T follicular helper cell (primary cell): ENCODE measurements at places on chromosomes 16 and 17.

DNA sequence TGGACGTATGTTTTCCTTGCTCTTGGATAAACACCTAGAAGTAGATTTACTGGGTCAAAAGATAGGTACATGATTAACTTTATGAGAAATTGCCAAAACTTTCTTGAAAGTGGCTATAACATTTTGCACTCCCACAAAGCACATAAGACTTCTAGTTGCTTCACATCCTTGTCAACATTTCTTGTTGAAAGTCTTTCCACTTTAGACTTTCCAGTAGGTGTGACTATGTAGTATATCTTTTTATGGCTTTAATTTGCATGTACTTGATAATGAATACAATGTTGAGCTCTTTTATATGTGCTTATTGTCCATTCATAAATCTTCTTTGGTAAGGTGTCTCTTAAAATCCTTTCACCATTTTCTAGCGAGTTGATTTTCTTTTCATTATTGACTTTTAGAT is 241.2 kb upstream of the RPL38 start:
- DNase-seq = no peak

- DNase-seq = no peak
Measured at GRCh38 chr17:42283241-42284023, 4.9 kb upstream of the STAT5A start.

- DNase-seq = no peak
Measured at GRCh38 chr16:9050102-9050830, 41.2 kb upstream of the HAPSTR1 start.

DNA sequence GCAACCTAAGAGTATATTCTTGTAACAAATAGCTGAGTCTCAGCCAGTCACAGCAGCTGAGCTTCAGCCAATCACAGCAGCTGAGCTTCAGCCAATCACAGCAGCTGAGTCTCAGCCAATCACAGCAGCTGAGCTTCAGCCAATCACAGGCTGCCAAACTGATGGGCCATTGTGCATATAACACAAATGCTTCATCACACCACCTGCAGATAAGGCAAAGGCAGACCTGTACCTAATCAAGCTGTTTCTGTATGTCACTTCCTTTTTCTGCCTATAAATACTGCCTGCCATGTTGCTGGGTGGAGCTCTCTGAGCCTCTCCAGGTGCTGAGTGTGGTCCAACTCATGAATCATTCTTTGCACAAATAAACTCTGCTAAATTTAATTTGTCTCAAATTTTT is 19.9 kb downstream of the MYH13 start:
- no peak for DNase-seq

GRCh38 chr17:81607431-81607830 is 29.5 kb downstream of the NPLOC4 start:
- DNase-seq = no peak

DNA sequence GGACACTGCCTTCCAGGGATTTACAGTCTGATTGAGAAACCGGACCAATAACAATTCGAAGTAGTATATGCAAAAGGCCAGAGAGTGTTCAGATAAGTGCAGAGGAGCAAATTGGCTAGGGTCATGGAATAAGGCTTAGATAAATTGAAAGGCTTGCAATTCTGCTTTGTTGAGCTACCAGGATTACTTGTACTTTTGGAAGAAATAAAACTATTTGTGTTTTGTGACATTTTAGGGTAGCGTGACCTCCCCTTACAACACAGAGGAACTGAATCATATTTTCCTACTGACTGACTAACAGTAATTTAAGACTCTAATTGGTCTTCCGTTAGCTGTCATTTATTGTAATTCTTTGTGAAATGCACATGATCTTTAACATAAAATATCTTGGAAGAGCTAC is 104.7 kb downstream of the PITPNC1 start:
- DNase-seq = no peak

GRCh38 chr17:57868007-57868909 is 18.4 kb upstream of the MRPS23 start:
- DNase-seq = no peak

DNA sequence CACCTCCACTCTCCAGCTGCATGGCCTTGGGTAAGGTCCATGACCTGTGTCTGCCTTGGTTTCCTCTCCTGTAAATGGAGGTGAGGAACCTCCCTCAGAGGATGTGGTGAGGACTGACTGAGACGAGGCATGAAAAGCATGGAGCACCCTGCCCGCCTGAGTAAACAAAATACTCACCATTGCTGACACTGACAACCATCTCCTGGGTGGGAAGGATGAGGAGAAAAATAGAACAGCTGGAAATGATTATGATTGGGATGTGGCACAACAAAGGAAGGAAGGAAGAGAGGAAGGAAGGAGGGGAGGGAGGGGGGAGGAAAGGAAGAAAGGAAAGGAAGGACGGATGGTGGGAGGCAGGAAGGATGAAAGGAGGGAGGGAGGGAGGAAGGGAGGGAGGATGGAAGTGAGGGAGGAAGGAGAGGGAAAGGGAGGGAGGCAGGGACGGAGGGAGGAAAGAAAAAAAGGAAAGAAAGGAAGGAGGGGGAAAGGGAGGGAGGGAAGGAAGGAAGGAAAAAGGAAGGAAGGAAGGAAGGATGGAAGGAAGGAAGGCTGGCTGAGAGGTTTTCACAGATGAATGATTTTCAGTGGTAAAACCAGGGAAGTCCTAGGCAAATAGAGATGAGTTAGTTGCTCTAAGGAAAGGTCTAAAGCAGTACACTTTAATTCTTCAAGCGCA is 276.5 kb upstream of the XYLT1 start:
- DNase-seq = no peak

DNA sequence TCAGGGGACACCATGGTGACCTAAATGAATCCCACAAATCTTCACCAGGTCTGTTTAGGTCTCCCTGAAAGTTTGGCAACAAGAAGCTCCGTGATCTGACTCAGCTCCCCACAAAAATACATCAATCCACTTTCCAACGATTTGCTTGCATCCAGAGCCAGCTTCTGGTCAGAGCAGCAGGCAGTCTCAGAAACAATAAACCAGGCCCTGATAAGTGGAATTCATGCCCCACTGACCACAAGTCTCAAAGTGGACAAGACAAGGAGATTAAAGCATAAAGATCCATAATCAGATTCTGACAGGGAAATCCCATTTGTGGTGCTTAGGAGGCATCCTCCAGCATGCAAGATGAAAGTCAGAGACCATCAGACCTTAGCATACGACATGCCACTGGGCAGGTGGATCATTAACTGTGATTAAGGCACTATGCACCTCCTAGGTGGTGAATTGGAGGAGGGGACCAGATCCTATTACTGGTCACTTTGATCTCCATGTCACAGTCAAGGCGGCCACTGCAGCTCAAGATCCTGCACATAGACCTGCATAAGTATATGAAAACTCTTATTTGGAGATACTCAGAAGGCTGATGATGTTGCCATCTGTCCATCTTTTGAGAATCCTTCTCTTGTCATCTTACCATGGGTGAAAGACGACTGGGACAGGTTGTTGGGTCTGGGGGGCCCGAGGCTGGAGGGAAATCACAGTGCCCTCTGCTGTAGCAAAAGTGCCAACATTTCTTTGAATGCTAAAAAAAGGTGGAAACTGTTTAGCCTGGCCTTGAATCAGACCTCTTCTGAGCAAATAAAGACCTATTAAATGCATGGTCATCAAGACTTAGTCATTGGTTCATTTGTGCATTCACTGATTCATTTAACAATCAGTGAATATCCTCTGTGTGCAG is 309.2 kb upstream of the CCL2 start:
- DNase-seq = no peak

DNA sequence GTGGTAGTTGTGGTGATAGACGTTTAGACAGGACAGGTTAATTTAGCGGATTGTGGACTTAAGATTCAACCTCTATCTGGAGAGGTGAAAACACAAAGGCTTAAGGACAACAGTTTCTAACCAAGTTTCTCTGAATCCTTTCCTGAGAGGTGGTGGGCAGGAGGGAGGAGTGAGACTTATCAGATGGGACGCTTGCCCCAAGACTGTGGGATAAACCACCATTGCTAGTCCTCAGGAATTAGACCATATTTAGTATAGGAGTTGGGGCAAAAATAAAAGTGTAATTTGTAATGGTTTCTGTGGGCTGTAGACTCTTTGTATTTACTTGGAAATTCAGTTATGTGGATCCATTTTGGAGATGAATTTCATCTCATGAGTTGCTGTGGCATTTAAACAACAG is 6.6 kb downstream of the PDP2 start:
- no peak for DNase-seq

- DNase-seq = no peak
Measured at GRCh38 chr17:78307887-78308638, 51.8 kb downstream of the SOCS3 start.

DNA sequence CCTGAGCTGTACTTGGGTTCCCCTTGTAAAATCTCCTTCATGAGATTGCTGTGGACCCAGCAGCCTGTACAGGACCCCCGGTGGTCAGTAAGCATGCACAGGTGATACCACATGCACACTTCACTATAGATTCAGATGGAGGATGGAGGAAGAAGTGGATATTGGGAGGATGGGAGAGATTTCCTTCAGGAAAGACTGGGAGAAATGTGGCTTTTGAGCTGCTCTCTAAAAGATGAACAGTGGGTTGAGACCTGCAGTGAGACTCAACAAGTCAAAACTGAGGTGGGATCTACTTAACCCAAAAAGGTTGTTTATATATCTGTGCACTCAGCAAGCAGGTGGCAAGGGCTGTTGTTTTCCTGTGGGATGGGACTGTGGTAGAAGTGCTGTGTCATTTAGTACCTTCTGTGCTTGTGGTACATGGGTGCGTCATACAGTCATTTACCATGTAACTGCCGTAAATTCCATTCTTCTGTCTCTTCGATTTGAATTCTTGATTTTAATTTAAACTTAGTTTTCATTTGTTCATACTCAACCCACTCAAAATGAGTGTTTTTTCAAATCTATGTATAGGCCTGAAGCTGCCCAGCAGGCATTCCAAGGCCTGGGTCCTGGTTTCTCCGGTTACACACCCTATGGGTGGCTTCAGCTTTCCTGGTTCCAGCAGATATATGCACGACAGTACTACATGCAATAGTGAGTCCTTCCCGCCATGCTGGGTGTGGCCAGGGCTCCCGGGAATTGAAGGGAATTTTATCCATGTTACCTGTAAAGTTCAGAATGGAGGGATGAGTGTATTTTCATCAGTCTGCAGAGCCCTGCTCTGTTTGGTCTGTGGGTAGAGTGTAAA is 6.9 kb downstream of the HERPUD1 start:
- DNase-seq = no peak

GRCh38 chr17:75950421-75950820 is 9.6 kb upstream of the FBF1 start:
- no peak for DNase-seq

DNA sequence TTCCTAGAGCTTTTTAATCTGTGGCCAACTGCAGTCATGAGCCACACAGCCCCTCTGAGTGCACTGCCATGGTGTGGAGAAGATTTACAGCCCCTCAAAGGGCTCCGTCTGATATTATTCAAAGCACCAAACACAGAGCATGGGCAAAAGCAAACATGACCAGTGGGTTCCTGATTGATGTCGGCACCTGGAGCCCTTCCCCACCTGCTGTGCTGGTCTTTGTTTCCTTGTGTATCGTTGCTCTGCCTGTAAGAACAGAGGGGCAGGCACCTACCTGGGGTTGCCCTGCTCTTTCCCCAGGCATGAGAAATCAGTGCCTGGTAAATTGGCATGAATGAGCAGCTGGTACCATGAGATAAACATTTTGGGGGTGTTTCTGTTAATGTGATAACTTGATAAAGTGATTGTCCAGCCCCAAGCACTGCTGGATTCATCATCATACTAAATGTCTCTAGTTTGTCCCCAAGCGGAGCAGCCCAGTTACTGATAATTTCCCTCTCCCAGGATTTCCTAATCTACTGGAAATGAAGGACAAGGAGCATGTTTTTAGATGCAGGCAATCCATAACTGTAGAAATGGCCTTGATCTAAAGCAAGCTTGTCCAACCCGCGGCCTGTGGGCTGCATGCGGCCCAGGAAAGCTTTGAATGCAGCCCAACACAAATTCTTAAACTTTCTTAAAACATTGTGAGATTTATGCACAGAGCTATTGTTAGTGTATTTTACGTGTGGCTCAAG is 5.0 kb upstream of the SPIRE2 start:
- no peak for DNase-seq

DNA sequence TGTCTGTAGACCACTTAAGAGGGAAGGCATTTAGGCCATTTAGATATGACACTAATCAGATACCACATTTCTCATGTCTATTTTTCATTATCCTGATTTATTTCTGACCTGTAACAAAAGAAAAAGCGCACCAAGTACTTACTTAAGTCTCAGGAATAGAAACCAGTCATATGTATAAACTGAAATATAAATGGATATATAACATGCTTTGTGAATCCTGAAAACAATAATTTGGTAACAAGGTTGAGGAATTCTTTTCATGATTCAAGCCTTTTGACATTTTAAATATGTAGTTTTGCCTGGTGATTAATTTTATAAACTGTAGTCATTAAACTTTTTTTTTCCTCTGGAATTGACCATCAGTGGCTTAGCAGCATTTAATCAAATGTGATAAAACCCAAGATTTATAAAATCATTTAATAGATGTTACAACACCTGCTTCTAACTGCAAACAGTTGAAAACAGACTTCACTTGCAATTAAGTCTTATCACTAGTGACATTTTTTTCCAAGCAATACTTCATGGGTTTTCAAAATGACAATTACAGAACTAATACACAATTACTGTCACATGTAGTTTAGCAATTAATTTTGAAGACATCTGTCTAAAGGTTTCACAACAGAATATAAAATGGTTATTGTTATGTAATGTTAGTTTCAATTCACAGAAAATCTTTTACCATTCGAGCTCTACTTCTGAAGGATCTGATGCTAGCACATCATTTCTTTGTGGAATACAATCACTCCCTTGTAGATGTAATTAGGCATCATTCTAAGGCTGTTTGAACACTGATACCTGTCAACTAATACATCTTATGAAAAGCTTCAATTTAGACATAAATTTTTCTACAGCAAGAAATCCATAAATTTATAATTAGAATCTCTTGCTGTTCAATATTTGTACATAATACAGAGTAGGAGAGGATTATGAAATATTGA is 110.3 kb downstream of the TOX3 start:
- no peak for DNase-seq

DNA sequence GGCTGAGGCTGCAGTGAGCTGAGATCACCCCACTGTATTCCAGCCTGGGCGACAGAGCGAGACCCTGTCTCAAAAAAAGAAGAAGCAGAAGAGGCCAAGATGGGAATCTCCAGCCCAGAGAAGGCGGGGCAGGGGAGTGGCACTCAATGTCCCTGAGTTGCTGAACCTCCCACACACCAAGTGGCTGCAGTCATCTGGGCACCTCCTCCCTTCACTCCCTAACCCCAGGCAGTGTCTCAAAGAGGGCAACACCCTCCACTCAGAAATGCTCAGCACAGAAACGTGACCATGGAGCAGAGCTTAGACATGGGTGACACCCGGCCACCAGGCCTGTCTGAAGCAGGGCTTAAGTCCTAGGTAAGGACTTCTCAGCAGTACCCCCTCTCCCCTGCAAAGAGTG is 36.3 kb upstream of the BCAR1 start:
- DNase-seq = no peak

- DNase-seq = no peak
Measured at GRCh38 chr17:74550602-74551001, 4.7 kb upstream of the CD300C start.

GRCh38 chr17:82215095-82215971 is 2.7 kb upstream of the CCDC57 start:
- DNase-seq = no peak
